ENCODE measurements at places on chromosomes 7 and 10.

- no peak for DNase-seq
These were observed 33.1 kb upstream of the ADD3 start for GRCh38 chr10:109974504-109975191.

GRCh38 chr7:12703881-12704280 is 16.4 kb downstream of the ARL4A start:
- DNase-seq = no peak

DNA sequence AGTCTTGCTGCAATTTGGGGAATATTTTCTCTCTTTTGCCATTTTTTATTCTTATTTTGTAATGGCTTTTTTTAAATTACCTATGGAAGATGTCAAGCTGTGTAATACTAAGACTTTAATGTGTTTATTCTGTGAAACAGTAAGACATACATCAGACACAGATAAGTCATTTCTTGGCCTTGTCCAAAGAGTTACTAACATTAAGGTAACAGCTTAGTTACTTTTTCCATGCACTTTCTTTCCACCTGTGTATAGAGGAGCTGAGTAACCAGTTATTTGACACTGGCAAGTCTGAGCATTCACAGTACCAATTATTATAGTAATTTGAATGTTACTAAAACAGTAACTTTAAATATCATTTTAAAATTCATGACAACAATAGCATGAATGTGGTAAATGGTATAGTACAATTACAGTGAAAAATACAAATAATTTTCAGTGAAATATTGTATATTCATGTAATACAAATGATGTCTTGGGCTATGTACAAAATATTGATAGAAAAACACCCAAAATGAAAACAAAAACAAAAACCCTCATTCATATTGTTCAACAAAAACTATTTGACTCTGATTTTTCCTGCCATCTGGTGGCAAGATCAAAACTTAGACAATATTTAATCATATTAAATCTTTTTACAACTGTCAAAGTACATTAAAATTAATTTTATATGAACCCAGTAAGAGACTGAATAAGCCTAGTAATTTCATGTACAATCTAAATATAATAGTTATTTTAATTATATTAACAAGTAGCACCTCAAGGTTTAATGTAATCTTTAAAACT is 259.8 kb upstream of the SEMA3A start:
- DNase-seq = no peak

DNA sequence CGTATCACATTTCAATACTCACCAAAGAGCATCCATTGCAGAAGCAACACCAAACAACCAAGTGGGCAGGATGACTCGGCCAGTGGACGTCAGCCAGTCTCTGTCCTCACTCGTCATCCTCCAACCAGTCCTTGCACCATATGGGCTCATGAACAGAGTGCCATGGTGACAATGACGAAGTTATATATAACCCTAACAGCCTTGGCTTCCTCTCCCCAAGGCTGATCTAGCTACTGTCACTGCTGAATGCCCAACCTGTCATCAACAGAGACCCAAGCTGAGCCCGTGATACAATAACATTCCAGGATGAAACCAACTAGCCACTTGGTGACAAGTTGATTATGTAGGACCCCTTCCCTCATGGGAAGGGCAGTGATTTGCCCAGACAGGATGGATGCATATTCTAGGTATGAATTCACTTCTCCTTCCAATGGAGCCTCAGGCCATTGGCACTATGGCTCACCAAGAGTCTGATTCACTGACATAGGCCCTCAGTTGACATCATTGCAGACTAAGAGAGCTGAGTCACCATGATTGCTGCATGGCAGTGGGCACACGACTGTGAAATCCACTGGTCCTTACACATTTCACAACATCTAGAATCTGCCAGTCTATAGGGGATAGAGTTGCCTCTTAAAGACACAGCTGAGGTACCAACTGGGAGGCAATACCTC is 26.3 kb upstream of the PPIF start:
- peak; percentile 63 for DNase-seq

DNA sequence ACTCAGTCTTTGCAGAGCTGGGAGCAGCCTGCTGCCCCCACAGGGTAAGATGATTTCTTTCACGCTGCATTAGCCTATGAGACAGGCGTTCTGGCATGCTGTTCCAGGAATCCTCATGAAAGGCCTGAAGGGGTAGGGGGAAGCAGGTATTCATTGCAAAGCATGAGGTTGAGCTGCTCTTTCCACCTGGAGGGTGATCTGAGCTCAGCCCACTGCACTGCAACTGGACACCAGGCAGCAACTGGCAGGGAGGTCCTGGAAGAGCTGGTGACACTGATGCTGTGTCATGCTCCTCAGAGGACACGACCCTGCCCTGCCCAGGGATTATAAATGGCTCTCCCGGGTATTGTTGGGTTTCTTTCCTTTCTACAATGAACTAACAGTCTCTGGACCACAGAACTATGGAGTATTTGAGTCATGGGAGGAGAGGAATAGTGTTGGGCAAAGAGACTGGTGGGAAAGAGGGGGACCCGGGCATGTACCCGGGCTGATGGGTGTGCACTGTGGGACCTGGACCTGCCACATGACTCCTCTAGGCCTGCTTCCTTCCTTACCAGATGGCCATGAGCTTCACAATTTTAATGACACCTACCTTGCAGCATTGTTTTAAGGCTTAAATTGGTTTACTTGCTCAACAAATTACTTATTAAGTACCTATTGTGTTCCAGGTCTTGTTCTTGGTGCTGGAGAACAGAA is 24.3 kb downstream of the SLC25A28 start:
- DNase-seq = no peak

Data from HL-60 (cell line).